EH (cell line): ENCODE measurements at places on chromosomes 16 and 17.
A peak's percentile ranks its signal among the peaks of the same experiment; 100 is the strongest.

DNA sequence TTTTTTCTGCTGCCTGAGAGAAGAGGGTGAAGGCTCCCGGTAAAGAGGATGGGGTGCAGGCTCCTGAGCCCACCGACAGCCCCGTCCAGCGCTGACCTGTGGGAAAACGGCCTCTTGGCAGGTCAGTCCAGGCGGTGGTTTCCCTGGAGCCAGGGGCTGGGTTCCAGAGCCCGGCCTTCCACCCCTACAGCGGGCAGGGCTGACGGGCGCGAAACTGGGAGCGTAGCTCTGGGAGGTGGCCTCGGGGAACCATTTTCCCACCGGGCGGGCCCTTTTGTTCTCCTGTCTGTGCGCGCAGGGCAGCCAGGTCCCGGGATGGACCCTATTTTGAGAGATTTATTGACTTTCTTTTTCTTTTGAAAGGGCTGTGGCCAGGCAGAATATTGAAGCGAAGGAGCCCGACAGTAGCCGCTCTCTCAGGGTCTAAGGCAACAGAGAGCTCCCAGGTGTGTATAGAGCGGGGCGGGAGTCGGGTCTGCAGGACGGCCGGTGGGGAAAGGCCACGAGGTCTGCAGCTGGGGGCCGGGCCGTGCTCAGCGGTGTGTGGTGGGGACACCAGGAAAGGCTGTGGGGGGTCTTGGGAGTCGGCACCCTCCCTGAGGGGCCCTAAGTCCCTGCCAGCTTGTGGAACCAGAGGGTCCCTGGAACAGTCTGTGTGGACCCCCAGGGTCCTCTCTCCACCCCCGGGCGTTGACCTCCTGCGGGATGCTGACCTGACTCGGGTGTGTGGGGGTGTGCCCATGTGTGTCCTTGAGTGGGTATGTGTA lies 32.3 kb downstream of the METRNL start:
- DNase-seq = no peak

- peak; percentile 87 for DNase-seq
Observed at GRCh38 chr17:62626719-62627218, 701 bp upstream of the MRC2 start.

GRCh38 chr17:28018439-28019070 lies 23.9 kb upstream of the NLK start:
- peak; percentile 38 for DNase-seq

DNA sequence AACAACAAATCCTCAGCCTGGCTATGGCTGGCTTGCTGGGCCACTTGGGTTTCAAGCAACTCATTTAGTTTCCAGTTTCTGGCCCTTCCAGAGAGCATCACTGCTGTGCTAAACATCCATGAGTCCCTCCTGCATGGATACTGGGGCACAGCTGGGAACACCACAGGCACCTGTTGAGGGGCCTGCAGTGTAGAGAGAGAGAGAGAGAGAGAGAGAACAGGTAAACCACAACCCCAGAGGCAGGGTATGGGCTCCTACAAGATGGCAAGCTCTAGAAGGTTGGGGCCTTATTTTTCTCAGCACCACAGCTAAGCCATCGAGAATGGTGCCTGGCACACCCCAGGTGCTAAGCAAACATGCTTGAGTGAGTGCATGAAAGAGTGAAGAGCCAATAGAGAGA lies 120.3 kb downstream of the RBFOX3 start:
- DNase-seq = no peak

GRCh38 chr17:48548523-48549280 lies 3.8 kb upstream of the HOXB2 start:
- DNase-seq = no peak

- DNase-seq = no peak
Observed at GRCh38 chr17:68600067-68600930, 868 bp downstream of the FAM20A start.

- DNase-seq = no peak
Observed at GRCh38 chr17:4789701-4789950, 862 bp downstream of the GLTPD2 start.

- no peak for DNase-seq
Observed at GRCh38 chr17:73060721-73061120, 31.8 kb downstream of the SLC39A11 start.

DNA sequence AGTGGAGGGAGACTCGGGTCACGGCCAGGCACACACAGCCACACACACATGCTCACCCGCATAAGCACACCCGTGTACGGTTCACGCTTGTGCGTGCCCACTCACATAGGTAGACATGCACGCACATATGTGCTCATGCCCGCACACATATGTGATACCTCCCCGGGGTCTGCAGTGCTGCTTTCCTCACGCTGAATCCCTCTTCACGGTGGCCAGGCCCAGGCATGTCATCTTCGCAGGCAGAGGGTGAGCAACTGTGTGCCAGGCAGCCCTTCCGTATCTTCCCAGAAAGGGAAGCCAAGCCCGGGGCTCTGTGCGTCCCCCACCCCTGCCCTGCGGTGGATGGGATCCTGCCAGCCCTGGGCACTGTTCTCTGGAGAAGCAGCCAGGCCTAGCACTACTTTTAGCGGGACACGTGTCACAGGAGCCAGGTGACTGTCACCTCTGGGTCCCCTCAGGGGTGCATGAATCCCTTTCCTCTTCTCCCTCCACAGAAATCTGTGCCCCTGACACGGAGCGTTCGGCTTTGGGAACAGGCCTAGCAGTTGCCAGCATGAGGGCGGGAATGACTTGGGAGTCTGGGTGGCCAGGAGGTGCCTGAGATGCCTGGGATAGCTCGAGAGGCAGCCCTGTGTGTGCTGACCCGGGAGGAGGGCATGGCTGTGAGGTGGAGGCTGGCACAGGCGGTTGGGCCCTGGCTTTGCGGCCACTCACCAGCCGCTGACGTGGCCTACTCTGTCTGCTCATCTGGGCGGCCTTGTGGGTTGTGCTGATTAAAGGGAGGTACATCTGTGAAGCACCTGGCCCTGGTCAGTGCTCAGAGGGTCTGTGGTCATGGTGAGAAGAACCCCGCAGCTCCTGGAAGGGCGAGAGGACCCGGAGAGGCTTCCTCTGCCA lies 47.5 kb downstream of the BAIAP2 start:
- DNase-seq = no peak

DNA sequence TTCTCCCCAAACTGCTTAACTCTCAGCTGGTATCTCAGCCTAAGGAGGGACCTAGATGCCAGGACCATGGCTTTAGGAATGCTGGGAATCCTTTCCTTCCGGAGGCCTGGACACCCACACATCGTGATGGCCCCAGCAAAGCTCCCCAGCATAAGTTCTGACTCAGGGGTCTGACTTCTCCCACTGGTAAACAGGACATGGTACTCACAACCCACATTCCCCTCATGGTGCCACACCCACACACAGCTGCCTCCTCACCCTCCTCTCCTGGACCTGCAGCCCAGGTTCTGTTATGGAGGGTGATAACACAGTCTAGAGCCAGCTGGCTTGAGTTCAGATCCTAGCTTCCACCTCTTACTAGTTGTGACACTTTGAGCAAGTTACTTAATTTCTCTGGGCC lies 719 bp upstream of the RNF227 start:
- peak; percentile 84 for DNase-seq

GRCh38 chr16:66045626-66046025 lies 320.9 kb upstream of the CDH5 start:
- peak; percentile 8 for DNase-seq

DNA sequence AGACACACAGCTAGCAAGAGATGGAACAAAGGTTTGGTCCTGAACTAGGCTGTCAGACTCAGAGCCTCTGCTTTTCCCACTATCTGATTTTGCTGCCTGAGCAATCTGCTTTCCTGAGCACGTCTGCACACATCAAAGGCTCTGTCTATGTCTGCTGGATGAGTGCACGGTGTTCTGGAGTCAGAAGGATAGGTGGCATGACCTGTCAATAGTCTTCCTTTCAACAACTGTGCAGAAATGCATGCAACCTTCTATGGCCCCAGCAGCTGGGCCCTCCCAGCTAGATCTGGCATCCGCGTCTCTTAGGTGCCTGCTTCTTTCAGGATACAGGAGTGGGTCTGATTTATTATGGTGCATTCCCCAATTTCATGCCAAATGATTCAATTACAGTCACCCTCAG lies 138.3 kb downstream of the UTP18 start:
- no peak for DNase-seq

- no peak for DNase-seq
Observed at GRCh38 chr16:81821436-81822128, 42.5 kb downstream of the PLCG2 start.

- DNase-seq = no peak
Observed at GRCh38 chr16:66069587-66069986, 296.9 kb upstream of the CDH5 start.

GRCh38 chr17:41186872-41187271 lies 2.2 kb upstream of the KRTAP4-1 start:
- no peak for DNase-seq

- peak; percentile 81 for DNase-seq
Observed at GRCh38 chr17:67212714-67213417, 32.1 kb downstream of the HELZ start.

DNA sequence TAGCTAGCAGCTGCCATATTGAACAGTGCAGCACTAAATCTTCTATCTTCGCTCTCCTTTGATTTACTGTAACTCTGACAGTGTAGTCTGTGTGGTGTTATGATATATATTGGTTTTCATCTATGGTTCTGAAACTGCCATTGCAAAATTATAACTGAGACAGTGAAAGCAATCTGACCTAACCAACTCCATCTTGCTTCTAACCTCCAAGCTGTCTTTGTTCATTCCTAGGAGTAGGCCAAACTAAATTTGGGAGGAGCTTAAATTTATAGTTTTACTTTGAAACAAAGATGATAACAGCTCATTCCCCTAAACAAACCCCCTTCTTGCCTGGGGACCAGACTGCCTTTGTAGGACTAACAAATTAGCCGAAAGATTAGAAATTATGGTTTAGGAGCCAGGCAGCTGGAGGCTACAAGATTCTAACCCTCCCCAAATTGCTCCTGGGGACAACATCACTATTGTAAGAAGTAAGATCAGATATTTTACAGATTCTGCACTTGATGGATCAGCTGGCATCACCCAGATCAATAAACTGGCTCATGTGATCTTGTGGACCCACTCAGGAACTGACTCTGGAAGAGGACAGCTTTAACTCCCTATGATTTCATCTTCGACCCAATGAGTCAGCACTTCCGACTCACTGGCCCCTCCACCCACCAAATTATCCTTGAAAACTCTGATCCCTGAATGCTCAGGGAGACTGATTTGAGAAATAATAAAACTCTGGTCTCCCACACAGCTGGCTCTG lies 47.0 kb upstream of the FBXO47 start:
- peak; percentile 75 for DNase-seq

- DNase-seq = peak; percentile 9
Observed at GRCh38 chr16:892536-893255, 78.1 kb downstream of the LMF1 start.

DNA sequence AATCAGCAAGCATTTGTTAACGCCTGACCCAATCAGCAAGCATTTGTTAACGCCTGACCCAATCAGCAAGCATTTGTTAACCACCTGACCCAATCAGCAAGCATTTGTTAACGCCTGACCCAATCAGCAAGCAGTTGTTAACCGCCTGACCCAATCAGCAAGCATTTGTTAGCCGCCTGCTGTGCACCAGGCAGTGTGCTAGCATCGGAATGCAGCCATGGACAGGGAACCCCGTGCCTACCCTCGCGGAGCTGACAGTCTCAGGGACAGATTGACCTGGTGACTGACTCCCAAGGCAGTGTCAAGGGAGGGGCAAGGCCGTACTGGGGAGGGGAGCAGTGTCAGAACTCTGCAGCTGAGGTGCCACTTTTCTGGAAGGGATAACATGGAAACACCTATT lies 66.9 kb downstream of the ABR start:
- DNase-seq = no peak

- no peak for DNase-seq
Observed at GRCh38 chr17:59409336-59410048, 78.0 kb downstream of the YPEL2 start.

DNA sequence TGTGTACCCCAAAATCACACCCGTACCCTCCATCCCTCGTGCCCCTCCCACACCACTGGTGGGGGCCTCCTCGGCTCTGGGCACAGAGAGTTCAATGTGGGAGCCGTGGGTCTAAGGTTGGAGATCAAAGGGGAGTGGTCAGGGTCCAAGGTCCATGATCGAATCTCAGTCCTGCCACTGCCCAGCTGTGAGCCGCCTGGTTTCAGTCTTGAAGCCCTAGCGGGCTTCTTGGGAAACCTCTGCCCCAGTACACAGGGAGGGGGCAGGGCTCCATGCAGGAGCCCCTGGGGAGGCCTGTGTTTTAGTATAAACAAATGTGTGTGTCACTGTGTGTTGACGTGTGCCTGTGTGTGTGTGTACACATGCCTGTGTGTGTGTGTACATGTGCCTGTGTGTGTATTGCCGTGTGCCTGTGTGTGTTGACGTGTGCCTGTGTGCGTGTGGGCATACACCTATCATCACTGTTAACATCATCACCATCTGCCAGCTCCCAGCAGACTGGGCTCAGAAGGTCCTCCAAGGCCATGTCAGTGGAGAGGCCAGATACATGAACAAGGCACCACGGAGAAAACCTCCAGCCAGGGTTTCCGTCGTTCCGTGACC lies 26.5 kb upstream of the ZNF469 start:
- no peak for DNase-seq

GRCh38 chr16:83113811-83114210 lies 487.0 kb downstream of the CDH13 start:
- peak; percentile 80 for DNase-seq

DNA sequence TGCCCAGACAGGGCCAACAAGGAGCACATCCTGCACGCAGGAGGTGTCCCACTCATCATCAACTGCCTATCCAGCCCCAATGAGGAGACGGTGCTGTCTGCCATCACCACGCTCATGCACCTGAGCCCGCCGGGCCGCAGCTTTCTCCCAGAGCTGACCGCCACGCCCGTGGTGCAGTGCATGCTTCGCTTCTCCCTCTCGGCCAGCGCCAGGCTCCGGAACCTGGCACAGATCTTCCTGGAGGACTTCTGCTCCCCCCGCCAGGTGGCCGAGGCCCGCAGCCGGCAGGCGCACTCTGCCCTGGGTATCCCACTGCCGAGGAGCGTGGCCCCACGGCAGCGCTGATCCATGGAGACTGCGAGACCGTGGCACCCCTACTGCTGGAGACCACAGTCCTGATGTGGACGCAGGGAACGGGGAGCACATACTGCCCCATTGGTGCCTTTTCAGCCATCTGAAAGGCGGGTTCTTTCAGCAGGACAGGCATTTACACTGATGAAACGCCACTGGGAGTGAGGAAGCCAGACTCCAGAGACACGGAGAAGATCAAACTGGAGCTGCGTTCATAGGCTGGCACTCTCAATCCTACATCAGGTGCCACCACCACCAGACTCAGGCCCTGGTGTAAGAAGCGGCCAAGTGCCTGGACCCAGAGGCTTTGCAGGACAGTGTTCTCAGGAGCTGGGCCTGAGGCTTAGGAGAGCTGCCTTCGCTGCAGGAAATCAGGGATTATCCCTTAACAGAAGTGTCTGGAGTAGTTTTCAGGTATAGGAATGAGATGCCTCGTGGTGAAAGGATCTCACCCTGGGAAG lies 2.6 kb downstream of the NT5C start:
- no peak for DNase-seq

DNA sequence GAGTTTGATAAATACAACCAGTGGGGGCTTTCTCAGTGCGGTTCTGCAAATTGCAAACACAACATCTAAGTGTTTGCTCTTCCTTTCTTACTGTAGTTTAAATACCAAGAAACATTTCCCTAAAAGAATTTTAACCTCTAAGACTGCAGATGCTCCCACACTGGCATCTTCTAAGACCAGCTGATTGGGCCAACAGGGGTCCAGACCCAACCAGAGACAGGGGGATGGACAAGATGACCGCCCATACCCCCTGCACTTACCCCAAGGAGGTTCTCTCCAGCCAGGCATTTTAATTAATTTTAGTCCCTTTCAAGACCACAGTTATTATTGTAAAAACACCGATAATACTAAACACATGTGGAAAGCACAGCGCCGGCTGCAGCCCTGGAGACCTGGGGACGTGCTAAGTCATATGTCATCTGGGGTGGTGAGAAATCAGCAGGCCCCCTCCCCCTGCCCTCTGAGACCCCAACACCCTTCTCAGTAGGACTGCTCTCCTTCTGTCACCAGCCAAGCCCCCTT lies 242.3 kb downstream of the SOX9 start:
- DNase-seq = peak; percentile 55
